Stimulated activated CD4-positive, alpha-beta T cell treated with anti-CD3 and anti-CD28 coated beads, Interleukin-1b, Interleukin-23, amount 100 ng/mL, for 1 hour (primary cell): ENCODE measurements at places on chromosomes 16 and 17.

DNA sequence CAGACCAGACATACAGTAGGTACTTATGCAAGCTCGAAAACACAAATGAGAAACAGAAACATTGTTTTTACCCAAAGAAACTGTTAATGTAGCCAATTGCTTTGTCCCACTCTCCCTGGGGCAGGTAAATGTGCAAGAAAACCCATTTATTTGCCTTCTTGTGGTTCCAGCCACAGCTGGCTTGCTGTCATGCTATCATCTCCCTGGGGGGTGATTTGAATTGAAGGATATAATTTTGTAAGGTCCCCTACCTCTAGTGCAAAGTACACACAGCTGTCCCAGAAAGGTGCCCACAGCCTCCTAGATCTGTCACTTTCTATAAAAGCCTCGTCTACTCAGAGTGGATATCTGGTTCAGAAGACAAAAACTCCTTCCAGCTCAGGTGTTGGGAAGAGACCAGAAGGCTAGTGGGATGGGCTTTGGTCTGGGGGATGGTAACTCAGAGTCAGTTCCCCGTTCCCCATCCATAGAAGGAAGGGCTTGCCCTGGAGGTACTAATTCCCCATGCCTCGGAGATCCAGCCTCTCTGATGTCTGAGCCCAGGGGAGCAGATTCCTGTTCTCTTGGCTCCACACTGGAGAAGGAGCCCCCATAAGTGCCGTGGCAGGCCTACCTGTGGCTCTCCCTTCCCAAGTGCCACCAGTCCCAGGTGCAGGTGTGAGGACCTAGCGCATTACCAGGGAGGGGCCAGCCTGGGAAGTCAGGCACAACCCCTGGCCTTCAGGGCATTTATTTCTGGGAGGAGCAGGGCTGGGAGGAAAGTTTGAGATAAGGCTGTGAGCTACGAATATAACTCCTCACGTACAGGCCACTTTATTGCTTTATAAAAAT lies 2.4 kb upstream of the PRR15L start:
- no peak for DNase-seq

DNA sequence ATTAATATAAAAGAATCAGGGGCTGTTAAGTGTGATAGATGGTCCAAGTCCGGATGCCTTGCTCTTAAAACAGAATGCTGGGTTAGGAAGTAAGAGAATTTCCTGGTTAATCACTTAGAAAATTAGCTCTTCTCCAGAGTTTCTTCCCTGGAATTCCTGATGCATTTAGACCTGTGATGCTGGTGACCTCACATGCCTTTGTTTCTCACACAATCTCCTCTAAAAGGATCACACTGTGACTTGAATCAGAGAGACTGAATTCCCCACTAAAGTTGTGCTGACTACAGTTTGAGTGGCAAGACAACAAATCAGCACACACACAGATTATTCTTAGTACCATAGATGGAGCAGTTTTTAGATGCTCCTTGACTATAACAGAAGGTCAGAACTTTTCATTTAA lies 4.4 kb upstream of the RNF43 start:
- no peak for DNase-seq

DNA sequence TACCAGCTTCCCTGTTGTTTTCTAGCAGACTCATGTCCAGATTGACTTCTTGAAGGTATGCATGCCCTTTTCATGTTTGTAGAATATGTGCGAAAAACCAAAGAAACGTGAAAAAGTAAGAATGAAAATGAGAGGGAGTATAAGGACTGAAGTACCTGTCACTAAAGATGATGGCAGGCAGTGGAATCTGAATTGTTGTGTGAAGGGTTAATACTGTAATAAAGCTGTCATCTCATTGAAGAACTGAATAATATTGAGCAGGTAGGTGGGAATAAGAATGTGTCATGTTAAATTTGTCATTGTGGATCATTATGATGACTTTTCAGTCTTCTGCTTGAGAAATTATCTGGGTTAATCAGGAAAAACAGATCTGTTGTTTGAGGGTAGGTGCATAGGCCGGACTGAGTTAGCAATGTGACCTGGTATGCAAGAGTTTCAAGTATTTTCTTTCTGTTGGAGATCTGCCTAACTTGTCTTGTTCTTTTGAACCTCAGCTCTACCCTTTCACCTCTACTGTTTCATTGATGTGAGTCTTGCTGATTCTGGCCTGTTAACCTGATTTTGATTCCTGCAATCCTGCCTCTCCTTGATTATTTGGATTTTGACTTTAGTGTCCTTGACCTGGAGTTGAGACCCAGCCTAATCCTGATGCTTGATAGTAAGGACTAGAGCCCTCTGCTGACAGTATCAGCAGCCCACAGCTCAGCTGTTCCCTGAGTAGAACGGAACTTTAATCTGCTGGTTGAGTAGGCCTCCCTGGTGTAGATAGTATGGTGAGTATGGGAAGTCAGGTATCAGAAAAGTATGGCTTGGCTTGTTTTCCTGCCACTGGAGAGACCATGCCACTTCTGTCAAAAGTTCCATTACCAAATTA lies 64.6 kb downstream of the MAP2K4 start:
- no peak for DNase-seq

DNA sequence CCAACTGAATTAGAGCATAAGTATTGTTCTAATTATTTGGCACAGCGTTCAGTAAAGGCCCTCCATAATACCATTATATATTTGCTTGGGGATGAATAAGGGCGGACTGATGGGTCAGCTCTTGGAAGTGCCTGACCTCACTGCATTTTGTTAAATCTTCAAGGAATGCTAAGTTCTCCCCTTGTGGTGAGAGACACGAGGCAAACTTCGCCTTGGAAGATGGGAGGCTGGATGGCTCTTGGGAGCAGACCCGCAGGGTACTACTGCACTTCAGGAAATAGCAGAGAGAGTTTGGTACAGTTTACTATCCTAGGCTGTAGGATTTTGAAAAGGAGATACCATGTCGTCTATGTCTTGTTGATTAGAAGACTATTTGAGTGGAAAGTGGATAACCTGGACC lies 87.0 kb upstream of the RPRML start:
- no peak for DNase-seq

DNA sequence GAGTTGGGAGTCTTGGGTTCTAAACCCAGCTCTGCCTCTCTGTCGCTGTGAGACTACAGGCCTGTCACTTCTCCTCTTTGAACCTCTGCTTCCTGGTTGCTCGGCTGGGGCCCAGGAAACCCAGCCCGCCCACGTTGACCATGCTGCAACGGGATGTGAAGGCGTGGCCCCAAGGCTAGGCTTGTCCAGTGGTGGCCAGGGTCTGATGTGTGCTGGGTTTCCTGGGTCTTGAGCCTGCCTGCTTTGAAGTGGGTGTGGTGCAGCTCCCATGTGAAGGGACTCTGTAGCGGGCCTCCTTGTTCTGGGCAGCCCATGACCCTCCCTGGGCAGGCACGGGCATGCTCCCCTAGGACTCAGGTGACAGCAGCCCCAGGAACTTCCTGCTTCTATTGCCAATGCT lies 82.3 kb downstream of the SDR42E1 start:
- no peak for DNase-seq

DNA sequence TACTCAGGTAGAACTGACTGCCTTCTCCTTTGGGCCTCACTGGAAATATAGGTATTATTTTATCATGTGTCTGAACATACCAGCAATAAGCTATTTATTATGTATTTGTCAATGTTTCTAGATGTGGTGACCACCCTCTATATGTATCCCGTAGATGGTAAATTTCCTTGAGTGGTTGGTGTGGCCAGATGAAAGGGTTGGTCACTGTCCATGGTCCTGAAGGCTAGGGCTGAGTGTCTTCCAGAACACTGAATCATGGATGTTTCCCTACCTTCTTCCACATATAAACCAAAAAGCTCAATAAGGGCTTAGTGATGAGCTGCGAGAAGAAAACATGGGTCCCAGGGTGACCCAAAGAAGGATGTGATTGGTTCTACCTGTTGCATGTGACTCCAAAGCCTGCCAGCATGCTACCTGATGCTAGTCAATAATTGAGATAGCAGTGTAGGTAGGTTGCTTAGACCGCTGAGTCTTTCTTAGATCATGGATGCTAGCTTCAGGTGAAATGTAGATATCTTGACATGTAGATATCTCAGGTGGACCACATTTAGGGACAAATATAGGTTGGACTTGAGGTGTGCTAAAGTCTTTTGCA lies 150.3 kb downstream of the ASIC2 start:
- DNase-seq = no peak

GRCh38 chr16:8237452-8237851 lies 352.9 kb downstream of the TMEM114 start:
- no peak for DNase-seq

- no peak for DNase-seq
Measured at GRCh38 chr17:2735896-2736295, 13.6 kb downstream of the CCDC92B start.

GRCh38 chr17:37089956-37090355 lies 141.2 kb downstream of the AATF start:
- no peak for DNase-seq

- no peak for DNase-seq
Measured at GRCh38 chr16:876041-876335, 75.5 kb upstream of the GNG13 start.

- no peak for DNase-seq
Measured at GRCh38 chr16:35752773-35753558, 2293.6 kb downstream of the TP53TG3F start.

DNA sequence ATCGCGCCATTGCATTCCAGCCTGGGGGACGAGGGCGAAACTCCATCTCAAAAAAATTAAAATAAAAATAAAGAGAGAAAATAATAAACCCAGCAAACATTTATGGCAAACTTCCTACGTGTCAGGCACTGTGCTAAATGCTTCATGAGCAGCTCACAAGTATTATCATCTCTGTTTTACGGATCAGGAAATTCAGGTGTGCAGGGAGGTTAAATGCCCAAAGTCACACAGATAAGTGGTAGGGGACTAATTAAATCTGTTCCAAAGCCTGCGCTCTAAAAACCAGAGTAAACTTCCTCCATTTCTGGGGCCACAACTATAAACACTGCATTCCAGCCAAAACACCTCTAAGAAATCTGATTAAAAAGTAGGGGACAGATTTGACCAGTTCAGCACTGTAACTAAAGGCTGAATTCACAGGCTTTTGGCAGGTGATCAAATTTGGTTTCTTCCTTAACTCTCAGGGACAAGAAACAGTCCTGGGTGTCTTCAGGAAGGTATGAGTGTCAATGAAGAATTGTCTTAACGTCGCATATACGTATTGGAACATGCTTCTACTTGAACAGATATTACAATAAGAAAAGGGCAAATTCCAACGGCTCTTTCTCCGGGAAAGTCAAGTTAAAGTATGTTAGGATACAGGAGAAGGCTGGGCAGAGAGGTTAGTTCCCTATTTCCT lies 996 bp downstream of the STRADA start:
- no peak for DNase-seq

DNA sequence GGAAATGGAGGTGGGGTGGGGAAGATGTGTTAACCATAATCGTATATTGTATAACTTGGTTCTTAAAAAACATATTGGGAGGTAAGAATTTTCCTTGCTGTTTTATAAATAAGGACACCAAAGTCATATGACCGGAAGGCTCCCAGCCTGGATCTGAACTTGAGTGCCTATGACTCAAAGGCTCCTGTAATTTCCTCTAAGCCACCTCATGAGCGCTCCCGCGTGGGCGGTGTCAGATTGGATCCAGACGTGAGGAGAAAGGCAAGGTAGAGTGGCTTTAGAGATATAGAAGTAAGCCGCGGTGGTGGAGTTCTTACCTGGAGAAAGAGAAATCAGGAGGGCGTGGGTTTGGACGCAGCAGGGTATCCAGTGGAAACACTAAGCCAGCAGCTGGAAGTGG lies 196.2 kb upstream of the NLRP1 start:
- DNase-seq = no peak
